ENCODE measurements at places on chromosomes 7 and 10.

GRCh38 chr7:152173372-152174070, 148.0 kb downstream of the GALNT11 start:
- DNase-seq, result no peak

GRCh38 chr10:12902135-12902572, 99.4 kb downstream of the CCDC3 start:
- peak; percentile 39 for DNase-seq

GRCh38 chr10:86113044-86113443, 253.6 kb downstream of the GRID1 start:
- no peak for DNase-seq

GRCh38 chr7:1170741-1171501, 10.9 kb upstream of the ZFAND2A start:
- DNase-seq, result no peak

DNA sequence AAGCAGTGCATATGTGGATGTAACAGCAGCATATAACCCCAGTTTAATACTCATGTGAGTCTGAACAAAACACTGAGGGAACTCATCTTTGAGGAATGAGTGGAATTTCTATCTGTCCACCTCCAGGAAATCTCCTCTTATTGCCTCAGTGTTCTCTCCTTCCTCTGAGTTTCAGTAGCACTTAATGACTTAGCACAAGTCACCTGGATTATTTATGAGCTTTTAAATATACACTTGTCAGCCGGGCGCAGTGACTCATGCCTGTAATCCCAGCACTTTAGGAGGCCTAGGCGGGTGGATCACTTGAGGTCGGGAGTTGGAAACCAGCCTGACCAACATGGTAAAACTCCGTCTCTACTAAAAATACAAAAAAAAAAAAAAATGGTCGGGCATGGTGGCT, 4.3 kb downstream of the LRRC20 start:
- no peak for DNase-seq

- DNase-seq, result no peak
These were observed 76.1 kb upstream of the PITRM1 start for GRCh38 chr10:3248526-3249306.

GRCh38 chr7:33970536-33970935, 65.2 kb downstream of the BMPER start:
- DNase-seq, result no peak

DNA sequence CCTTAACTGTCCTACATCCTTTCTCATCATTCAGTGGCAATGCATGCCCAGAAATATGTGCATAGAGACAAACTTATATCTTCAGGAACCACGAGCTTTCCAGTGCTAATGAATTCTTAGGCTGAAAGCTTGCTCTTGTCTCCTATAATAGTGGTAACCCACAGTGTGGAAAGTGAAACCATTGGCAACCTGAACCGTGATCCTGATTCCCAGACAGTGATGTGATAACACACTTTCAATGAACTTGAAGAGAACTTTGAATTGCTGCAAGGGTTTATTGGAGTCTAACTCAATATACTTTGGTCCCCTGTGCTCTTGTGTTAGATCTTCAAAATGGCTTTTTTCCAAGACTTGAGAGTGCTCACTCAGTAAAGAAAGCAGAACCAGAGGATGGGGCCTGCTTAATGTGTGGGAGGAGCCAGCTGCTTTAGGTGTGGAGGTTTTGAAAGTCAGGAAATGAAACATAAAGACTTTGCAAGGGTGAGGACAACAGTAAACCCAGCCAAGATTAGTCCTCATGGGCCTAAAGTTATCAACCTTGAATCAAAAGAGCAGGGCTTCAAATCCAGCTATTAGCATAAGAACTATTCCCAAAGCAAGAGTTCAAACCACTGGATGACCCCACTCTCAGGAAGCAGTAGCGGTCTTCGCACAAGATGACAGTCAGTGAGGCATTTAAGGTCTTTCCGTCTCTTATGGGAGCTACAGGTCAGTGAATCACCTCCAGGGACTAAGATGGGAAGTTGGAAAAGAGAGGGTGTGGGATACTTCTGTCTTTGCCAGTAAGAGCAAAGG, 332.4 kb upstream of the NRP1 start:
- no peak for DNase-seq

GRCh38 chr7:139131601-139132041, 22.1 kb upstream of the ZC3HAV1 start:
- no peak for DNase-seq

GRCh38 chr10:7534480-7534852, 123.6 kb upstream of the SFMBT2 start:
- no peak for DNase-seq

- no peak for DNase-seq
These were observed 145.3 kb downstream of the MAGI2 start for GRCh38 chr7:79308192-79308591.

DNA sequence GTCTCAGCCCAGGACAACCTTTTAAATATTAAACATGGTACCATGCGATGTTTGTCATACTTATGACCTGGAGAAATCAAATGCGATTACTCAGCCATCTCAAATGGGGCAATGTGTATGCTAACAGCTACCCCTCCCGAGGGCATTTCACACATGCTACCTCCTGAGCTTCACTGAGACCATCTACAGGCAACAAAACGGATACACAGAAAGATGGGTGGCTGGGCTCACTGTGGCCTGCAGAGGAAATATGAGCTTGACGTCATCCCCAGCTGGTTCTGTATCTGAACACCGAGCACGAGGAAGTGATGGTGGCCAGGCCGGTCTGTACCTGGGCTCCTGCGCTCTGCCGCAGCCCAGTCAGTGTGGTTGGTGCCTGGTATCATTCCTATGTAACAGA, 374.3 kb downstream of the RPS24 start:
- DNase-seq, result no peak

- DNase-seq, result no peak
These were observed 91.4 kb downstream of the CARD11 start for GRCh38 chr7:2952316-2952715.

GRCh38 chr10:108375691-108376090, 1211.2 kb upstream of the SORCS1 start:
- DNase-seq, result no peak

GRCh38 chr7:137996386-137996851, 5.5 kb downstream of the CREB3L2 start:
- no peak for DNase-seq

GRCh38 chr10:91689731-91690168, 56.9 kb upstream of the PPP1R3C start:
- no peak for DNase-seq

DNA sequence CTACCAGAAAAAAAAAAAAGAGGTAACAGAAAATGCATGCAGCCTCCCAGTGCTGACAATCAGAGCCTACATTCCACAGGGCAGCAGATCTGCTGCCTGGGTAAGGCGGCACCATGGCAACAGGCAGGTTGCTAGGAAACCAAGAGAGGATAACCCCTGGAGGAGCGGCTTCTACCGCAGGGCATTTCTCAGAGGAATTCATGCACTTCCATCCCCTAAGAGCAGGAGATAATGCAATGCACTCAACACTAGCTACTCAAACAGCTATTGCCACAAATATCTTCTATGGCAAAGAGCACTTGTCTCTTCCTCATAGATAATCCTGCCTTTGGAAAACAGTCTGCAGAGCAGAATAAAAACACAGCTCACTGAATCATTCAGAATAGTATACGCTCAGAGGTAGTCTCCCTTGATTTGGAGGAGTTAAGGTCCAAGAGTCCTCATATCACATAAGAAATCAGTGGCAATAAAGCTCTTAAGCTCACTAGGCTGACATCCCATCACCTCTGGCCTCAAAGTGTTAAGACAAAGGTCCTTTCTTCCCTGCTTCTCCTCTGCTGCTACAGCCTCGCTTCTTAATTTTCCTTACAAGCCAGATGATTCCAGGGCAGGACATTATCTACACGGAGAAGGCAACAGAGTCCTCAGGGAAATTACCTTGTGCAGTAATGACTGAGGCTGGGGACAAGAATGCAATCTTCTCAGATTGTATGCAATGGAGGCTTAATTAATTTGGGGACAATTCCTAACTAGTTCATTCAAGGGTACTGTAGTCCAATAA, 10.7 kb downstream of the PSAP start:
- no peak for DNase-seq

DNA sequence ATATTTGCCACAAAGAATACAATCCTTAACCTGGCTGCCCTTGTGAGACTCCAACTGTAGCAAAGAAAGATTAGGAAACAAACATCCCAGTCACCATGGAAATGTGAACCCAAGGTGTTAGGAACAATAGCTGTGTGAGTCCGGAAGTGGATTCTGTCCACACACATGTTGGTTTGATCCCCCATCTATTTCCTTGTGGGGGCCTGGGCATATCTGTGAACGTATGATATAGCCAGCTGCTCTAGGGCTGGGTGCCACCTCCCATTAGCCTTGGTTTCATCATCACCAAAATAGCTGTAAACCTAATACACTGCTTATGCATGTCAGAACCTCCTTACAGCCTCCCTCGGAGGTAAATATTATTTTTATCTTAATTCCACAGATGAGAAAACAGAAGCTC, 26.4 kb downstream of the GRK5 start:
- DNase-seq, result no peak

- no peak for DNase-seq
These were observed 732 bp downstream of the FAM53B start for GRCh38 chr10:124743191-124744101.

DNA sequence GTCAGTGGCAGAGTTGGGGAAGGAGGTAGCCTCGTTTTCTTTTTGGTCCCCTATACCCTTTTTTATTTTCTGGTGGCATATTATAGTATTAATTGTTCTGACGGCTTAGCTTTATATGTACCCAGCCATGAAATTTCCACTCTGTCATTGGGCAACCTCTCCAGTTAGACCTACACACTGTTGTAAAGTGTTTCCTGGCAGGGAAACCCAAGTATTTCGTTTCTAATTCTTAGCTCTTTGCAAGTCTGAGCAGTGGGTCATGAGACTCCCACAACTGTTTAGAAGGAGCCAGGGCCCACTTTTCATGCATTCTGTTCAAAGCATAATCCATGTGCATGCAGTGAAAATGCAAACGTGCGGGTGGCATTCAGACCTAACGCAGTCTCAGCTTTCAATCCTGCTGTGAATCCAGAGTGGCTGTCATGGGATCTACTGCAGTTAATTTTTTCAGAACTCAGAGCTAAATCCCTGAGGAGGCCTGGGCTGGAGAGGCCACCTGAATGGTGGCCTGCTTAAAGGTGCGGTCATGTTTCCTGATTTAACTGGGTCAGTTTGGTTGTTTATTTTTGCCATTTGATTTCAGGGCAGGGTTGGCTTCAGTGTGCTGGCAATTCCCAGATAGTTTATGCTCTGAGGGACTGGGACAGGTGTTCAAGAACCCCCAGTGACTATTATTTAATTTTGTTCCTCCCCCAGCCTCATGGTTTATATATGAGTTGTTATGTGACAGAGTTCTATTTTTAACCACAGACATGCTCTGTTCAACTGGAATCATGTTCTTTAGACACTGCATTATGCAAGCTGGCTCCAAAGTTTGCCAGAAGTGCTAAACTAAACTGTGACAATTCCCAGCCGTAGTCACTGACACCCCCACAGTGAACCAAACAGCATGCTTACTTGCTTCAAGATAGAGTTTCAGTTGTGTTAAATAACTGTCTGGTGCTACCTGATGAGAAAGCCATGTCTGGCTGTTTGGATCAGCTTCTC, 27.4 kb upstream of the SYPL1 start:
- DNase-seq, result no peak

DNA sequence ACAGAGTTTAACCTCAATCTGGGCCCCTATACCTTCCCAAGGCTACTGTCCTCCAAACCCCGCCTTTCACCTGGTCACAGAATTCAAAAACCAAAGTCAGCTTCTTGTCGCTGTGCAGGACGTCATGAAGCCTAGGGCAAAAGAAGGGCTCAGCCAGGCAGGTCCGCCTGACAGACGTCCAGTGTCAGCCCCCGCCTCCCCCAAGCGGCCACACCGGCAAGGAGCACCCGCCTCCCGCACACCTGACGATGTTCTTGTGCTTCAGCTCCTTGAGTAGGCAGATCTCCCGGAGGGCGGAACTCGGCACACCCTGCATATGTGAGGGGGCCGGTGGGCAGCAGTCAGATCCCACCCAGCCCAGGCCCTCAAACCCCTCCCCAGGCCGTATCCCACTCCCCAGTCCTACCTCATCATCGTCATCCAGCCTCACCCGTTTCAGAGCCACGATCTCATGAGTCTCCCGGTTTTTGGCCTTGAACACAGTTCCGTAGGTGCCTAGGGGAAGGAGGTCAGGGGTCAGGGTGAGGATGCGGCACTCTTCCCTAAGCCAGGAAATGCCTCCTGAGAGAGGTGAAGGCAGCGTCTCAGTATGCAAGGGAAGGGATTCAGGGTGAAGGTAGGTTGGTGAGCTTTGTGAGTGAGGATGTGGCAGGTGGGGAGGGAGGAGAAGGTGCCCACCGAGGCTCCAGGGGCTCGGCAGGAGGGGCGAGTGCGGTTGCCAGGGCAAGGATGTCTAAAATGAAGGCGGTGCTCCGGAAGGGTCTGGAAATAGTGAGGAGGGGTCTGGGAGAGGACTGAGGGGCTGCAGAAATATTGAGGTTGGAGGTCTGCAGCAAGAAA, 811 bp downstream of the CDK5 start:
- no peak for DNase-seq

GRCh38 chr7:16765436-16765859, 11.9 kb downstream of the TSPAN13 start:
- DNase-seq, result no peak

DNA sequence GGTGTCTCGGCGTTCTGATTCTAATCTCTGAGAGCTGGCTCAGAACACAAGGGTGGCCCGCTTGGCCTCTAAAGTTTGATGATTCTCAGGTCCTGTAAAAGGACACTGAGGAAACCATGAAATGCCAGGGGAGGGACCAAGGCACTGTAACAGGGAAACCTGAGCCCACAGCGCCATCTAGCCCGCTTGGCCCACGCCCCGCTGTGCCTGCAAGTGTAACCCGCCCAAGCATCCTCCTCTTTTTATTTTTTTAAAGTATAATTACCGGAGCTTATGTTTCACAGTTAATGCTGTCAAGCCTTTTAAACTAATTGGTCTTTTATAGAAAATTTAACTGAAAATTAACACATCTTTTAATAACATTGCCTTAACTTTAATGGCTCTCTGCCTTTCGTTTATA, 734.7 kb downstream of the KCNMA1 start:
- DNase-seq, result no peak

- DNase-seq, result no peak
These were observed 69.5 kb downstream of the TCERG1L start for GRCh38 chr10:131242007-131242406.

GRCh38 chr10:103397191-103397825, 882 bp downstream of the PDCD11 start:
- no peak for DNase-seq

Data from activated CD8-positive, alpha-beta memory T cell treated with anti-CD3 and anti-CD28 coated beads, Interleukin-2, amount 50 U/mL, for 4 hours (primary cell).